Left cardiac atrium (tissue), 4 donors: ENCODE measurements at places on chromosomes 11 and 22. TPM values are rescaled to one million over a fixed set of nuclear protein-coding genes. Genes with fewer than 3 reads are reported as not detected.

- DNase-seq = peak; percentile 51
Observed at GRCh38 chr11:74731301-74732094, at the start of gene CHRDL2. CHRDL2 (minus strand) TSS chr11:74731426; CDS start chr11:74730888, 538 bp downstream.

DNA sequence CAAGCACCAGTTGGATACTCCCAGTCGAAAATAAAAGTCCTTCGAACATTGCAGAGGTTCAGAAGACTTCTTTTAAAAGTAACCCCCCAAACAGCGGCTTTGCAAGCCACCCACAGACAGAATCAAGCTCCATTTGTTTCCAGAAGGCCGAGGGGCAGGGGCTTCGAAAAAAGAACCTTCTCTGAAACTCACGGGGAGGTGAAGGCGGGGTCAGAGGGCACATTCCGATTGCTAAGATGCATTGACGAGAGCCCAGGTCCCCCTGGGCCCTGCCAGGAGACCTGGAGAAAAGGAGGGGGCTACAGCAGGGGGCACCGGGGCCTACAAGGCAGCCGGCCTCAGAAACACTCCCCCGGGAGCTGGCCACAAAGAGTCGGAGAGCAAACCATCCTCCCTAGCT, 306.8 kb downstream of the MN1 start:
- DNase-seq = no peak

DNA sequence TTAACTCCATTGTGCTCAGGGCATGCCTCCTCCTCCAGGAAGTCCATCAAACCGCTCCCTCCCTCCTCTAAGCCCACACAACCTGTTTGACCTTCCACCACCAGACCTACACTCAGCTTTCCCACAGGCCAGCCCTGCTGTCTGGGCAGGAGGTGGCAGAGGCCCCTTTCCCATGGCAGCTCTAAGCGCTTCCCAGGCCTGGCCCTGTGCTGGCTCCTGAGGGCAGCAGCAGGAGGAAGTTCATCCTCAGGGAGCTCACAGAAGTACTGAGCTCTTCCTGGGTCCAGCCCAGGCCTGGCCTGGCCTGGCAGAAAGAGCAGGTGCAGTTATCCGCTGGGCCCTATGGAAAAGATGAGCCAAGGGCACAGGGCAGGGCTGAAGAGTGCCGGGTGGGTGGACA, 31.4 kb downstream of the ARAP1 start:
- DNase-seq = no peak

The MSANTD2 gene
- 4.3 TPM for total RNA-seq
